Stimulated activated CD4-positive, alpha-beta T cell treated with anti-CD3 and anti-CD28 coated beads, Interleukin-1b, Interleukin-23, amount 100 ng/mL, for 1 hour (primary cell): ENCODE measurements at places on chromosomes 6 and 20.

DNA sequence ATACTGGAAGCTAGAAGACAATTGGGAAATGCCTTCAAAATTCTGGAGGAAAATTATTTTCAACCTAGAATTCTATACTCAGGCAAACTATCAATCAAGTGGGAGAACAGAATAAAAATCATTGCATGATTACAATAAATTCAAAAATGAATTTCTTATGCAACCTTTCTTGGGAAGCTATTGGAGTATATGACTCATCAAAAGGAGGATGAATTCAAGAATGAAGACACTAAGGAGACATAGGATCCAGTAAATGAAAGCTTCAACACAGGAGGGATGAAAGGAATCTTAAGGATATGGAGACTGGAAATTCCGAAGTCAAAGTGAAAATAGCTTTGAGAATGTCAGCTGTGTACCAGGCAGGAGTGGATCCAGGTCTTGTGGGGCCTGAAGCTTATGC is 12.6 kb upstream of the UBR2 start:
- no peak for DNase-seq

DNA sequence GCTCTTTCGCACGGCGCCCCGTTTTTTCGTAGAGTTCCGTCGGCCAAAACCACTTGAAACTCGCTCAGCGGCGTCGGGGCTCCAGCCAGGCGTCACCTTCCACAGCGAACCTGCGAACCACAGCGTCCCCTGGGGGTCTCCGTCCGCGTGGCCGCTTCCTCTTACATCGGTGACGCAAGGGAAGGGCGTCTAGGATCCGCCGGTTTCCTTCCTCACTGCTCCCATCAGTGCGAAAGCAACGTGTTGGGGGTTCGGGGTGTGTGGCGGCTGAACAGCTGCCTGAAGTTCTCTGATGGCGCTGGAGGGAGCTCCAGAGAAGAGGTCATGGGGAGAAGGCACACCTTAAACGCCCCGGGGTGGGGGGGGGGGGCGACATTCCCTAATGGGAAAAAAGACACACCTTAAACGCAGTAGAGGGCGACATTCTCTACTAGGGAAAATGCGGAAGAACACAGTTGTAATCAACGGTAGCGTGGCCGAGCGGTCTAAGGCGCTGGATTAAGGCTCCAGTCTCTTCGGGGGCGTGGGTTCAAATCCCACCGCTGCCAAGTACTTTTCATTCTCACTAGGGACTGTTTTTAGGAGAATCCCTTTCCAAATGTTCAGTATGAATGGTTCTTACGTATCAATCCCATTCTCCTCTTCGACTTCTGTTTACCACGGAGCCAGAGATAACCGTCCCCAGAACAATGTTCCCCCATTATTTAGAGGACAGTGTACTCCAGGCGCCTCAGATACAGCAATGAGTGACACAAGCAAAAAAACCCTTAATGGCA is 16.4 kb downstream of the ZNF311 start:
- peak; percentile 60 for DNase-seq

DNA sequence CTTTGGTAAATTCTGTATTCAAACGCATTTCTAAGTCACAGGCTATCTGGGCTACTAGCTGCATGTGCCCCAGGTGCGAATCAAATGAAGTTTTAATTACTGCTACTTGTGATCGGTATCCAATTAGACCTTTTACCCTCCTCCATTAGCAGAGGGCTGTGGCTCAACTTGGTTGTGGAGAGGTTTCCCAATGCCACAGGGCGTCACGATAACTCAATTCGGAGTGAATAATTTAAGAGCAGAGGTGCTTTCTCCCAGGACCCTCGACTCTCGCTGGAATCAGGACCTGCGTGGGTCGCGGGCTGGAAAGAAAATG is 640 bp downstream of the SAYSD1 start:
- no peak for DNase-seq

GRCh38 chr20:61332016-61332975 is 80.2 kb downstream of the CDH4 start:
- DNase-seq, result no peak

GRCh38 chr6:2514965-2515543 is 235.7 kb downstream of the MYLK4 start:
- DNase-seq, result no peak

DNA sequence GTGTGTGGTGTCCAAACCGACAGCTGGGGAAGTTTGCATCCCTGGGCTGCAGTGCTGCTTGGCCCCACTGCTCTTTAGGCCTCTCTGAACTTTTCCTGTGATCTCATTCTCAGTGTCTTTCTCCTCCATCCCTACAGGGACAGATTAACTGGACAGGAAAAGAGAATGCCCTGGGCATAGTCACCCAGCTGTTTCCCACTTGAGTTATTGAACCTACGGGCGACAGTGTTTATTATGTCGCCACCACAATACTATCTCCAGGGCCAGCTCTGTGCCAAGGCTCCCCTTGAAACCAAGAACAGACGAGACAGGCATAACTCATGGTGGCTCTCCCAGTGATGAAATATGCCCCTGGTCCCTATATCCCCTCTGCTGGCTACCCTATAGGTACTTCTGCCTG is 147.8 kb upstream of the EPHA7 start:
- no peak for DNase-seq

DNA sequence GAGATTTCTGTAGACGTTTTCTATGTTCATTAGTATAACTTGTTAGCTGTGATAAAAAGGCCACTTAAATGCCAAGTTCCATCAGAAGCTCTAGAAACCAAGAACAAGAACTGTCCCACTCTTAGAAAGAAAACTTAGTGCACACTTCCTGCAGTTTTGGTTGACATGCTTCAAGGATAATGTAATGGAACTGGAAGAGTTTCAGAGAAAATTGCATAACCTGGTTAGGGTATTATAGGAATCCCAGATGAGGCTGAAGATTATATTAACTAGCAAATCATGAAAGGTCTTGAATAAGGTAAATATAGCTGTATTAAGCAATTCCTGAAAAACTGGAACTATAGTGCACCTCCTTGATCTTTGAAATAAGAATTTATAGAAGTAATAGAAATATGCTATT is 1.8 kb upstream of the PHACTR2 start:
- no peak for DNase-seq

DNA sequence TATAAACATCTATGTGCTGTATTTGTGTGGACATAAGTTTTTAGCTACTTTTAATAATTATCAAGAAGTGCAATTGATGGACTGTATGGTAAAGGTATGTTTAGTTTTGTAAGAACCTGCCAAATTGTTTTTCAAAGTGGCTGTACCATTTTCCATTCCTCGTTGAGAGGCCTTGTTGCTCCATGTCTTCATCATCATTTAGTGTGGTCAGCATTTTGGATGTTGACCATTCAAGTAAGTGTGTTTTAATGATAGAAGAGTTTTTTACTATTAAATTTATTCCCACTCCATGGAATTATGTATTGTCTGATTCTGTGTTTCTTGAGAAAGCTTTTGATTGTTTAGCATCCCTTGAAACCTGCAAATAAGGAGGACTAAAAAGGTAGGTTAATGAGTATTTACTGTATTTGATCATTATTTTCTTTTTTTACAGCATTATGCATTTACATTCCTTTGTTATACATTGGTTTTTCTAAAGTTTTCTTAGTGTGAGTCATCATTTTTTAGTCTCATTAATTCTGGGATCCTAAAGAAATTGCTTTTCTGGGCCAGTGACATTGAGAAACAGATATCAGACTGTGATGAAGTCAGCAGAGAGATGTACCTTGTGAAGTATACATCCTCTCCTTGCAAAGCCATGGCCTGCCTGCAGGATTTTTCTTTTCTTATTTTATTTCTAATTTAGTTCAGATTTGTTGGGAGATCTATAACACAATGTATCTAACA is 312.8 kb upstream of the PTCHD4 start:
- DNase-seq, result no peak

DNA sequence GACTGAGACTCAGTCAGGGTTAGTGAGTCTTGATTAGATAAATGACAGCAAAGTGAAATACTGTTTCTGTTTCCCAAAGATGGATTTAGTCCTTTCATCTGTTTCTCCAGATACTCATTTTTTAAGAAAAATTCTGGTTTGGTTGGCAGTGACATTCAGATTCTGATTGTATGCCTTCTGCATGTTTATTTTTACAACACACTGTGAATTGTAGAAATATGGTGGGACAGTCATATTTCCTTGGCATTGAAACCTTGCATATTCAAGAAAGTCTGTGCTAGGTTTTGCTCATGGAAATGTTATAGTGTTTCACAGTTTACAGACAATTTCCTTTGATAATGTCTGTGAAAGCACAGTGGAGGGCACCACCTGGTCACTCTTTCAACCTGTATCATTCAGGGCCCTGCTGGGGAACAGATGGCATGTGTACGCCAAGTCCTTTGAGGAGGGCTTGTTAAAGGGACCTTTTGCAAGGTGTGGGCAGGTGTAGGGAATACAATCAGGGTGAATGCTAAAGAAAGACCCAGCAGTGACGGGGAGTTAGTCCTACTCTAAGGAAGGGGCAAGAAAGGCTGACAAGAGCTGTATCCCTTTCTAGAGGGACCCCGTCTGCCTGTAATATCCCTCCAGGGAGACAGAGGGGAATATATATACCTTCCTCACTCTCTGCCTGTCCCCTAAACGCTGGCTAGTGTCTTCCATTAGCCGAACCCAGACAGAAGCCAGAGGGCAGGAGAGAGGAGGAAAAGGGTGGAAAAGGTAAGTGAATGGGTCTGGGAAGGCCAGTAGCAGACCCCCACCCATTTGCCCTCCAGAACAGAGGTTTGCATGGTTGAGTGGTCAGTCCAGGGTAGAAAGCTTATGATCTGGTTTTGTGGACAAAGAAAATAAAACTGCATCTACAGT is 10.2 kb downstream of the PLCB4 start:
- no peak for DNase-seq

GRCh38 chr6:9484091-9484490 is 930.8 kb downstream of the TFAP2A start:
- DNase-seq, result no peak

DNA sequence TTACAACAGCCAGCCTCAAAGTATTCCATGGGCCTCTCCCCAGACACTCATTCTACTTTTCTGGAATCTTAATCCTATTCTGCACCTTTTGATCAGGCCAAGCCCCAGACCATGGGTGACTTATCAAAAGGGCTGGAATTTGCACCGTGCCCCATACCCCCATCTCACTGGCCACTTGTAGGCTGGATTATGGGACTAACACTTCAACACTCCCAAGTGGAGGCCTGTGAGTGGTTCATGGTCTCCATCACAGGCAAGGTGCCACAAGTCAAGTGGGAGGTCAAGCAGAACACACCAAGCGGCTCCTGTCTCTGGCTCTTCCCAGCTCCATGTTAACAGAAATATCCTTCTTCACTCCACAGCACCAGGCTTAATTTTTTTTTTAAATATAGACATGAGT is 212.3 kb upstream of the HEY2 start:
- no peak for DNase-seq

GRCh38 chr6:155273431-155273830 is 9.6 kb downstream of the CLDN20 start:
- no peak for DNase-seq

GRCh38 chr6:148530394-148530953 is 187.8 kb downstream of the SASH1 start:
- DNase-seq, result no peak

GRCh38 chr20:59976156-59976782 is 18.0 kb downstream of the CDH26 start:
- no peak for DNase-seq

- no peak for DNase-seq
These were observed 53.2 kb downstream of the PTPN1 start for GRCh38 chr20:50563133-50563944.

GRCh38 chr20:23060629-23061028 is 11.2 kb upstream of the THBD start:
- DNase-seq, result no peak

DNA sequence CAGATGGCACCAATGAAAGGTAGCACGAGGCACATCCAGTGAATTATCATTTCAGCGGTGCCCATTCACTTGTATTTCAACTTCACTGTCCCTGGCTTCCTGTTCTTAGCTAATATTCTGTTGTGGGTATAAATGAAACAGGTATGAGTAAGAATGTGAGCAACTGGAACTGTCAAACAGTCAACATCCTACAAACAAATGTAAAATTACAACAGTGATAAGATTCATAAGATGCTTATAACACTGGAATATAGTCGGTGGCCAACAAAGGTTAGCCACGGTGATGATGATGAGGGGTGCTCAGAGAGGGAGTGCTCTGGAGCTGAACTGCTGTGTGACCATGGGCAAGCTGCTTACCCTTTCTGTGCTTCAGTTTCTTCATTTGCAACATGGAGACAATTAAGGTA is 74.9 kb upstream of the TOX2 start:
- DNase-seq, result no peak

DNA sequence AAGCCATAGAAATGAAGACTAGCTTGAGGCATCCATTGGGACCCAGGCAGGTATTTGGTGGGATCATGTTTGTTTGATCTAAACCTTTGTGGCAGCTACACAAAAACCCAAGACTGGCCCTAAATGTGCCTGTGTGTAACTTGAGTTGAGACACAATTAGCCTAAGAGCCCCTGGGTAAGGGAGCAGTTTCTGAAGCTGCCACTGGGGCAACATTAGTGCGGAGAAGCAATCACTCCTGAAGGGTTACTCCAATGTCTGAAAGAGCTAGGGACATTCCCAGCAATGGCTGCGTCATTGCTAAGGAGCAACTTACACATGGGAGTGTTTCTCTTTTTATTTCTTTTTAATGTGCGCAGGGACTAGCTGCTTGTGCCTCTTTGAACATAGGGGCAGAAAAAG is 67.9 kb upstream of the EEF1E1 start:
- no peak for DNase-seq

GRCh38 chr6:3820563-3820962 is 28.6 kb upstream of the FAM50B start:
- no peak for DNase-seq

DNA sequence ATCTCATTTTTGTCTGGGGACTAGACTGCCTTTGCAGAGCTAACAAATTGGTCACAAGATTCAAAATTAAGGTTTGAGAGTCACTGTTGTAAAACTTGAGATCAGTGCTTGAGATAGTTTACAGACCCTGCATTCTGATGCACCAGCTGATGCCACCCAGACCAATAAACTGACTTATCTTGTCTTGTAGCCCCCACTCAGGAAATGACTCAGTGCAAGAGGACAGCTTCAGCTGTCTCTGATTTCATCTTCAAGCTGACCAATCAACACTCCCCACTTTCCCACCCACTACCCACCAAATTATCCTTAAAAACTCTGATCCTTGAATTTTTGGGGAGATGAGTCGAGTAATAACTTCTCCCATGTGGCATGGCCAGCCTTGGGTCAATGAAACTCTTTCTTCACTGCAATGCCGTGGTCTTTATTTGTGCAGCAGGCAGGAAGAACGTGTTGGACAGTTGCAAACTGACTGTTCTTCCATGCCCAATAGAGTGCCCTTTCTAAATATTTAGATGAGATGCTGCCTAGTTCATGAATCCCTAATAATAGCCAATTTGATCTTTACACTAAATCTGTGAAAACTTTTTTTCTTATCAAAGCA is 48.3 kb upstream of the PROKR2 start:
- DNase-seq, result no peak

- DNase-seq, result no peak
These were observed 2.3 kb downstream of the E2F3 start for GRCh38 chr6:20403766-20404640.

GRCh38 chr6:76330031-76330430 is 257.6 kb upstream of the IMPG1 start:
- DNase-seq, result no peak
